ENCODE measurements at places on chromosomes 4 and X.

GRCh38 chr4:121227341-121227792 is 63.2 kb upstream of the TNIP3 start:
- no peak for DNase-seq

- DNase-seq, result no peak
These were observed 47.8 kb upstream of the C4orf50 start for GRCh38 chr4:6065934-6066590.

DNA sequence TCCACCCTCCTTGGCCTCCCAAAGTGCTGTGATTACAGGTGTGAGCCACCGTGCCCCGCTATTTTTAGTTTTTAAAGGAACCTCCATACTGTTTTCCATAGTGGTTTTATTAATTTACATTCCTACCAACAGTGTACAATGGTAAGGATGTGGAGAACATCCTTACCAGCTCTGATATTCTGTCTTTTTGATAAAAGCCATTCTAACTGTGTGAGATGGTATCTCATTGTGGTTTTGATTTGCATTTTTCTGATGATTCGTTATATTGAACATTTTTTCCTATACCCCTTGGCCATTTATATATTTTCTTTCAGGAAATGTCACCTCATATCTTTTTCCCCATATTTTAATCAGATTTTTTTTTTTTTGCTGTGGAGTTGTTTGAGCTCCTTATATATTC is 14.2 kb upstream of the TLR2 start:
- DNase-seq, result no peak

- no peak for DNase-seq
These were observed 29.9 kb upstream of the SOD3 start for GRCh38 chr4:24765376-24765988.

- DNase-seq, result peak; percentile 21
These were observed 37.8 kb upstream of the SLC9A7 start for GRCh38 chrX:46796574-46797191.

DNA sequence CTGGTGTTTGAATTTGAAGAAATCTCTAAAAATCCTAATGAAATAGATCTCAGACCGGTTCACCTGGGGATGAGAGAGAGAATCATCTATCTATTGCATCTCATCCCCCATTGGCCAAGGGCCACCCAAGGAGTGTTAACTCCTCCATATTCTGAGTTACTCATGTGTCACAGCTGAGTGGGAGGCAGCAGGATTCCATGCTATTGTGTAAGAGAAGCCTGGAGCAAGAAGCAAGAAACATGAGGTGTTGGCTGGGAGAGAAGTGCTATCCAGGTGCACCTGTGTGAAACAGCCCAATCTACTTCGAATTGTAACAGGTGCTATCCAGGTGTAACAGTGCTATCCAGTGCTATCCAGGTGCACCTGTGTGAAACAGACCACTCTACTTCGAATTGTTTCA is 150.3 kb upstream of the MAOA start:
- no peak for DNase-seq

DNA sequence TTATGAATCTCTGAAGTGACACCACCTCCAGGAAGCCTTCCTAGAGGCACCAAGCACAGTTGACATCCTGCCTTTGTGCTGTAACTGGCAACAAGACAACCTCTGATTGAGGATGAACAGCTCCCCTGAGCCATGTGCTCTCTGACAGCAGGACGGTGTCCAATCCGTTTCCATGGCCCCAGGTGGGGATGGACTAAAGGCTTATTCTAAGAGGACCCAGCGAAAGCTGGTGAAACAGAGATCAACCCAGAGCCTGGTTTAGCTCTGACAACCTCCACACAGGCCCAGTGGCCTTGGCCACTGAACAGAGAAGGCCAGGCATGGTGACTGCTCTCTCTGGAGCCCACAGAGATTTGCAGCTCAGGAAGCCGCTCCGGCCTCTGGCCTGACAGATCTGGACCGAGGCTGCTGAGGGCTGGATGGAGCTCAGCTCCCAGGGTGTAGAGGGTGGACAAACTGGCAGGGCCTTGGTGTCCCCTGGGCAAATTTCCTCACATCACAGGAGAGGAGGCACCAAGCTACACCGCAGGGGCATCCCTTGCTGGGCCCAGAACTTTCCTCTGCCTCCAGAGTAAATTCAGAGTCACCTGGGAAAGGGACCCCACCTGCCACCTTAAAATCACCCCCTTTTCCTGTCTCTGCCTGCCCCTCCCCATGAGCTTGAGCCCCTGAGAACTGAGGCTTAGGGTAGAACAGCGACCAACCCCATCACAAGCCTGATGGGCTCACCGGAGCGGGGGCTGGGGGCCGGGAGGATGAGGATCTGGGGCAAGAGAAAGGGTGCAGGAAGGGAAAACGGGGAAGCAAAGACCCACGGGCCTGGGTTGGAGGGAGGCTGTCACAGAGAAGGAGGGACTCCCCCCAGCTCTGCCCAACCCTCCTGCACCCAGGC is 40.2 kb downstream of the HMX1 start:
- no peak for DNase-seq

- no peak for DNase-seq
These were observed 586 bp downstream of the HERC5 start for GRCh38 chr4:88457307-88458103.

- DNase-seq, result peak; percentile 45
These were observed 162.5 kb upstream of the GALNT7 start for GRCh38 chr4:173005912-173006633.

DNA sequence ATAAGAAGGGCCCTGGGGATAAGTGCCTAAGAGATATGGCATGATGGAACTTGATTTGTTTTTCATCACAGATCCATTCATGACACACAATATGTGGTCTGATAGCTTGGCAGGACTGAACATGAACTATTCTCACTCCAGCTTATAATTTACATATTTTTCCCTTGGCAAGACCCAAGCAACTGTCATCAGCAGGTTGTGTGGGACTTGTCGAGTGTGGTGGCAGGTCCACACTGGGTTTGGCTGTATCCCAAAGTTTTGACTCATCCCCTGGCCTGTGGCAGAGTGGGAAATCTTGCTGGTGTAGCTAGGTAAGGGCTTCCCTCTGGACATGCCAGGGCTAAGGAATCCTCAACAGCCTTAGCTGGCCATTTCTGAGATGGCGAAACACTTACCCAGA is 81.0 kb upstream of the STIM2 start:
- DNase-seq, result no peak

DNA sequence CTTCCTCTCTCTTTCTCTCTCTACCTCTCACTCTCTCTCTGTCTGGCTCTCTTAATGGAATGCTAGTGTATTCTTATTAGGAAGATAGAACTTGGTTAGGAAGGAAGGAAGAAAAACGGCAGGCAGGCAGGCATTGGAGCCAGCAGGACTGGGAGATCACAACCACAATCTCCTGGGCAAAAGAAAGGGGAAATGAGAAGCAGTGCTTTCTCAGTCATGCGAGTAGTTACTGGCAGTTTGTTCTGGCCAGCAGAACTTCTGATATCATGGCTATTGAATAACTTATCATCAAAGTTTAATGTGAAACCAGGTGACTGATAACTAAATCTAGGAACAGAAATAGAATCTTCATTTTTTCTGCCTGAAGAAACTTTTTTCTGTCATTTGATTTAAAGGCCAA is 60.9 kb upstream of the PAGE1 start:
- no peak for DNase-seq

- no peak for DNase-seq
These were observed 216.3 kb upstream of the BCOR start for GRCh38 chrX:40314070-40314469.

DNA sequence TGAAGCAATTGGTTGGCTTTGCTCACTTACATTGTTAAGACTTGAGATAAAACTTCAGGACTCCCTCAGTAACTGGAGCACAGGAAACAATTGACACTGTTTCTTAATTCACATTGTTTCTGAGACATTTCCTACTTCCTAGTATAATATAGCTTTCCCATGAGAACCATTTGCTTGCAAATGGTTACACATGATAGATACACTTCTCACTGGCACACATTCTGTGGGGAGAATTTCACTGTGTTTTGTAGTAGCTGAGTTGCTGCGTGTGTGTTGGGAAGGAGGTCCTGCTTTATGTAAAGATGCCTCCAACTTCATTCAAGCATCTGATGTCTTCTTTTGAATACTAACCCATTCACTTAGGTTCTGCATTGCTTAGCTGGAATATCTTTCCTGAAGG is 85.3 kb upstream of the SLC4A4 start:
- no peak for DNase-seq

DNA sequence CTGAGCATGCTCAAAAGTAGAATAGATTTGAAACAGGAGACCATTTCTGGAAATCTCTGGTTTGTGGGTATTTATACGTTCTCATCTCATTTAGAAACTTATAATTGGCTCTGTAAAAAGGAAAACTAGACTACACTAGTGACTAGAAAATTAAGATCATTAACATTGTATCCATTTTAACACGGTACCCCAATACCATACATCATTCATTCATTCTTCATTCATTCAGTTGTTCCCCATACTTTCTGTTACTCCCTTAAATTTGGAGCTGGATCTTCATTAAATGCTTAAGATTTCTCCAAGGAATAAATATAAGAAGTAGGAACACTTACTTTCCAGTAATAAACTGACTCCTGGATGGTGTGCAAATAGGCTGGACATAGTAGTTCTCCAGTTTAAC is 1.3 kb downstream of the ARSJ start:
- no peak for DNase-seq

DNA sequence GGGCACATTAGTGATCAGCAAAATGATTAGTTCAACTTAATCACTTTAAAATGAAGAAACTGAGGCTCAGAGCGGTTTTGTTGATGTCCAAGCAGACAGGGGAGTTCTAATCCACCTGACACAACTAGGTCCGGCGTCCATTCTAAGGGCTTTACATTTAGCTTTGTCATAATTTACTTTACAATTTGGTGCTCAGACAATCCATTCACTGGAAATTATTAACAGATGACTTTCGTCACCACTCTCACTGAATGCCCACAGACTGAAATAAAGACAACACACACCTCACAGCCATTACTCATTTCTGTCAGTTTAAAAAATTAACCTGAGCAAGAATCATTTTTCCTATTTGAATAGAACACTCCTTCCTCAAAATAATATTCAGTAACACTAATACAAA is 10.8 kb downstream of the NR3C2 start:
- no peak for DNase-seq

GRCh38 chr4:184190711-184191110 is 27.0 kb downstream of the ENPP6 start:
- no peak for DNase-seq

DNA sequence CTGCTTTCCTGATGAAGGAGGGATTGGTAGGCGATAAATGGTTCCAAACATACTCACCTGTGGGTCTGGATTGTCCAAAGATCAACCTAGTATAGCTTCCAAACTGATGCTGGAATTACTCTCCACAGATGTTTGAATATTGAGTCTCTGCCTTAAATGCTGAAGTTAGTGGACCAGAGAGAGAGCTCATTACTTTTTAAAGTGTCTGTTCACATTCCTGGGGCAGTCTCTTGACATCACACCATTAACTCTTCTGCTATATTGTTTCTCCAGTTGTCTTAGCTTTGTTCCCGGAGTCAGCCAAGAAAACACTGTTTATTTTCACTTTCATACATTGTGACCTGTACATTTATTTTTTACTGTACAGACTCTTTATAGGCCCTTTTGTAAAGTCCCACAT is 35.4 kb downstream of the ARHGEF38 start:
- no peak for DNase-seq

GRCh38 chr4:38802561-38803355 is 1.8 kb downstream of the TLR1 start:
- DNase-seq, result no peak

DNA sequence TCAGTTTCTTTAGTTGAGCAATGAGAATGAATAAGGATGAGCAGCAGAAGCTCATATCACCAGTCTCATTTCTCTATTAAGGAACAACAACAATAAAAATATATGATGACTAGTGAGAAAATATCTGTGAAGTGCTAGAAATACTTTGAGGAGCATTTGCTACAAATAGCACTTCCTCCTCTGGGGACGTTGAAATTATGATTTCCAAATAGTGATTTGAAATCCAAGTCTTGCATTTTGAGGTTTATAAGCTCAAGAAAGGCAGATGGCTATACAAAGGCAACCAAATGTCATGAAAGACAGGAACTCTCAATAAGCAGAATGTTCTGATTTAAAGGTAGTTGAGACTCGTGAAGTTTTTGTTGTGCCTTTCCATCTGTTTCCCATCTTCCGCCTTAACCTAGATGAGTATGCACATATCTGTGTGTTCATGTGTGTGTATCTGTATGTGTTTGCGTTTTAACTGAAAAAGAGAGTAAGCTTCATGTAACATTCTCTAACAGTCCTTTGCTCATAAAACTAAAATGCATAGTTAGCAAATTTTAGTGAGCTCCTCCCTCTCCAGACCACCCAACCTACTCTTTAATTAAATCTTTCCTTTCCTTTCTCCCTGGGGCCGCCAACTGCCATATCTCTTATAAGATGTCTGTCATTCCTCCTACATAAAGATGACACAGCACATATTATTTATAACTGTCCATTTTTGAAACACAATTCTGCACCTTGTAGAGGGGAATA is 222.6 kb upstream of the RASGEF1B start:
- DNase-seq, result no peak

GRCh38 chr4:152225680-152226079 is 310.2 kb downstream of the FBXW7 start:
- no peak for DNase-seq

GRCh38 chrX:17602245-17602644 is 135.0 kb upstream of the SCML1 start:
- DNase-seq, result no peak

- no peak for DNase-seq
These were observed 9.7 kb downstream of the RAP2C start for GRCh38 chrX:132209527-132209926.

DNA sequence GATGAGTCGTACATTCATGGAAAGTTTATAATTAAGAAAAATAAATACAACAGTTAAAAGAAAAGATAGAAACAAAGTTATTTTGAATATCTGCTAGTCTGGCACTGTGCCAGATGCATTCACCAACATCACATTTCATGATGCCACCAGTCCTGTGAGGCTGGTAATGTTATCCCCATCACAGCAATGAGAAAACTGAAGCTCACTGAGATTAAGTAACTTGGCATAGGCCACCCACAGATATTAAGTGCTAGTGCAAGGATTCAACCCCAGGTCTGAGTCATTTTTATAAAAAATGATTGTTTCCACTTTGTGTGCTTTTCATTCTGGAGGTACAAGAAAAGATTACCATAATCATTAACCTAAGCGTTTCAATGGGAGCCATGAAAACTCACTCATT is 65.0 kb upstream of the IL15 start:
- no peak for DNase-seq

Data from NCI-H2029 treated with DMSO at 0.1 percent for 48 hours (cell line).